T-helper 1 cell (primary cell): ENCODE measurements at places on chromosomes 4 and X.

GRCh38 chr4:3525532-3526430 lies 6.4 kb downstream of the LRPAP1 start:
- DNase-seq: no peak

- no peak for DNase-seq
Observed at GRCh38 chr4:13208558-13209193, 275.5 kb downstream of the RAB28 start.

DNA sequence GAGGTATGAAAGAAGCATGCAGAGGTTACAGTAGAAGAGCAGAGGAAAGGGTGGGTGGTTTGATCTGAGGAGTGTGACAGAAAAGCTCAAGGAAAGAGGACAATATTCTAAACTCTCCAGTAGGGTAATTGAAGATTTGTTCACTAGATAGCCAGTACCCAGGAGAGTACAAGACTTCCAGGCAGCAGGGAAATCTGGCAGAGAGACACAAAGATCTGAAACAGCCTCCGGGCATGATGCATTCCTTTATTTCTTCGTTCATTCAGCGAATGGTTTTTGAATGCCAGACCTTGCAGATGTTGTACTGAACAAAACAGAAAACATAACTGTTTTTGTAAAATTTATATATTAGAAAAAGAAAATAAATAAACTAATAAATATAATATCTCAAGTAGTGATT lies 766.6 kb downstream of the FAT4 start:
- DNase-seq: no peak

DNA sequence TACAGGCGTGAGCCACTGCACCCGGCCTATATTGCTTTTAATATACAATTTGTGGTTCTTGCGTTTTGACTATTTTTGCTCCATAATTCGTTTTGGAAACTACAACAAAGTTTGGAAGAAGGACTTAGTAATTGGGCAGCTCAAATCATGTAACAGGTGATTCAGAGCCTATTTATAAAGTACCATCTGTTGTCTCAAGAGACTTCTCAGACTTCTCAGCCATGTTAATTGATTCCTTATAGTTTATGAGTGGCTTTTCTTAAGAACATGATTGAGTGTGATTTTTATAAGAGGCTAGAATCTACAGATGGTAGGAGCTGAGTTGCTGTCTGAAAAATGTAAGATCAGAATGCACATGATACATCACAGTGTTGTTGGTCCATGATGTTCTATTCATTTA lies 240.2 kb downstream of the ADGRL3 start:
- no peak for DNase-seq

DNA sequence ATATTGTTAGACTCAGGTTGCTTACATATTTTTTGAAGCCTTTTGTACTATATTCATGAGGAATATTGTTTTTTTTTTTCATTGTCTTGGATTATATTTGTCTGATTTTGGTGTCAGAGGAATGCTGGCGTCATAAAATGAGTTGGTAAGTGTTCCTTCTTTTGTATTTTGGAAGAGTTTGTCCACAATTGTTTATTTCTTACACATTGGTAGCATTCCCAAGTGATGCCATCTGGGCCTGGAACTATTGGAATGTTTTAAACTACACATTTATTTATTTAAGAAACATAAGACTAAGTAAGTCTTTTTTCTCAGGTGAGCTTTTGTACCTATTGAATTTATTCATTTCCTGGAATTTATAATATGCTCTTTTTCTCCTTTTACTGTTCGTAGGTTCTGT lies 107.6 kb downstream of the LARP1B start:
- DNase-seq: no peak

- DNase-seq: no peak
Observed at GRCh38 chr4:119788349-119789266, 160.0 kb upstream of the PDE5A start.

- no peak for DNase-seq
Observed at GRCh38 chr4:107366016-107366735, 330.1 kb upstream of the DKK2 start.

- DNase-seq: no peak
Observed at GRCh38 chrX:41553688-41554087, 106.5 kb downstream of the NYX start.

GRCh38 chr4:11900359-11900758 lies 471.7 kb upstream of the HS3ST1 start:
- DNase-seq: no peak

DNA sequence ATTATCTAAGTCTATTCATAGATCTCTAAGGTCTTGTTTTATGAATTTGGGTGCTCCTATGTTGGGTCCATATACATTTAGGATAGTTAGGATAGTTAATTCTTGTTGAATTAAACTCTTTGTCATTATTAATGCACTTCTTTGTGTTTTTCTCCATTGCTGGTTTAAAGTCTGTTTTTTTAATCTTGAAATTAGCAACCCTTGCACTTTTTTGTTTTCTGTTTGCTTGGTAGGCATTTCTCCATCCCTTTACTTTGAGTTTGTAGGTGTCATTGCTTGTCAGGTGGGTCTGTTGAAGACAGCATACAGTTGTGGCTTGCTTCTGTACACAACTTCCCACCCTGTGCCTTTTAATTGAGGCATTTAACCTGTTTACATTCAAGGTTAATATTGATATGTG lies 434.8 kb downstream of the OPHN1 start:
- DNase-seq: no peak

DNA sequence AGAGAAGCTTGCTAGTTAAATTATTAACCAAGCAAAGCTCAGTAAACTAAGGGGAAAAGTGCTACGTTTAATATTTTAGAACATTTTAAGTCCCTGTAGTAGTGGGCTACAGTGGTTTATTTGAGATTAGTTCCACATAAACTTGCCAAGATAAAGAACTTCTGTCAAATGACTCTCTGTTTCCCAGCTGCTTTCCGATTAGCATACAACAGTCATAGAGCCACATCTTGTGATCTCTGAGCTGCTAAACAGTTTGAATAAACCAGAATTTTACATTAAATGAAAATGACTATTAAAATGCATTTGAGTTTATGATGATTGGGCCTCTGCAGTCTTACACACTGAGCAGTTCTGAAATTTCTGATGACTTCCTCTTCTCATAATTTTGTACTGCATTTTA lies 568.5 kb downstream of the IQCM start:
- no peak for DNase-seq

GRCh38 chr4:181166742-181167399 lies 1076.3 kb upstream of the TENM3 start:
- DNase-seq: no peak

DNA sequence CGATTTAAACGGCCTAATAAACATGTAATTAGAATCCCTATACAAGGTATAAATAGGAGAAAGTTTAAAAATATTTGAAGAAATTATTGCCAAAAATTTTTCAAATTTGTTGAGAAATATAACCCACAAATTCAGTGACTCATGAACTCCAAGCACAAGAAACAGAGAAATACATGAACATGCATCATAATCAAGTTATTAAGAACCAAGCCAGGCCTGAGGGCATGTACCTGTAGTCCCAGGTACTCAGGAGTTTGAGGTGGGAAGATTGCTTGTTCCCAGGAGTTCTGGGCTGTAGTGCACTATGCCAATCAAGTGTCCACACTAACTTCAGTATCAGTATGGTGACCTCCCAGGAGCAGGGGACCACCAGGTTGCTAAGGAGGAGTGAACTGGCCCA lies 341.9 kb downstream of the CAMK2D start:
- no peak for DNase-seq

- no peak for DNase-seq
Observed at GRCh38 chrX:71938371-71938770, 27.7 kb downstream of the NHSL2 start.

- DNase-seq: no peak
Observed at GRCh38 chr4:2254665-2255500, 7.0 kb downstream of the MXD4 start.

- no peak for DNase-seq
Observed at GRCh38 chr4:119329835-119330620, 8.1 kb upstream of the FABP2 start.

DNA sequence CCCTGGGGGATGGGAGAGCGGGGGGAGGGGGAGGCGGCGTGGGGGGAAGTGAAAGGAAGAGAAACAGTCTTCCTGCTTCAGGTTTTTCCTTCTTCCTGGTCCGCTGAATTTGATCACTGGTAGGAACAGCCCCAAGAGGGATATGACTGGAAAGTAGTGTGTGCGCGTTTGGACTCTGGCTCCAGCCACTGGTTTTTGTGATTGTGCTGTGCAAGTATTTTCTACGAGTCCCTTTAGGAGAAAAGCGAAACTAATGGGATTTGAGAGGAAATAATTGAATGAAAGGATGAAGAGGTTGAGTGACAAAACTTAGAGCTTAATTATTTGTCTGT lies 836 bp downstream of the PRRG1 start:
- no peak for DNase-seq

DNA sequence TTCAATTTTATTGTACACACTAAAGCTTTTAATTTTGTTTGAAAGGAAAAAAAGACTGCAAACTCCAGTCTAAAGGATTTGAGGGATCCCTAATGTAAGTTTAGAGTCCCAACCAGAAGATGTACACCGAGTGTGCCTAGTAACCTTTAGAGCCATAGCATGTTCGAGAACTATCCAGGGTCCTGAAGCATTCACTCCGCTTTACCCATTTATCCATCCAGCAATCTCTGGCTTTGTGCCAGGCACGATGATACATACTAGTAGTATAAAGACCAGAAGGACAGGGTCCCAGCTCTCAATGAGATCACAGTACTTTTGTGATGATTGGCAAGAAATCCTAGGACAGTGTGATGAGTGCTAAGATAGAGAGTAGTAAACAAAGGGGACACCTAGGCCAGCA lies 168.7 kb downstream of the STK32B start:
- DNase-seq: no peak

GRCh38 chrX:153245288-153245731 lies 66.2 kb downstream of the MAGEA1 start:
- DNase-seq: no peak

DNA sequence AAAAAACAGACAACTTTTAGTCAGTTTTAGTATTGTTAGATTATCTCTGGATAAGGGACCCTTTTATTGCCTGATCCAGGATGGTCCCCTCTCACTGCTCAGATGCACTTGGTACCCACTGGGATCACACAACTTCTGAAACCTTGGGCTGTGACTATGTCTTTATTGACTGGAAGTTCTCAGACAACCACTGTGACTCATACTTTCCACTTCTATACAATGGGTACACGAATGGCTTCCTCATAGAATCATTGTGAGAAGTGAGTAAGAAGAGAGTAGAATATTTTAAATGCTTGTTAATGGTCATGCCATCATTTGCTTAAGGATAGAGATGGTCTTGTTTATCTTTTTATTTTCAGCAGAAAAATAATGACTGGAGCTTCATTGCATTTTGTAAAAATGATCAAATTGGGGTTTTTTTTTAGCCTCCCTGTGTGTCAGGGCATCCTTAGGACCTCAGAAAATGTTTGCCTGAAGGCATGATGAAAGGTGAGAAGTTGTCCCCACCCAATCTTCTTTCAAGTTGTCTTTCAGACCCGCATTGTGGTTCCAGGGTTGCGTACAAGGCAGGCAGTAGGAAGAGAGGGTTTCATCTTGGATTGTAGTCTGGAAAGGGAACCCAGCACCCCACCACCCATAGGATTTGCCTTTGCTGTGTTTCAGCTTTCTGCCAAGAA lies 115.1 kb downstream of the CPEB2 start:
- no peak for DNase-seq

DNA sequence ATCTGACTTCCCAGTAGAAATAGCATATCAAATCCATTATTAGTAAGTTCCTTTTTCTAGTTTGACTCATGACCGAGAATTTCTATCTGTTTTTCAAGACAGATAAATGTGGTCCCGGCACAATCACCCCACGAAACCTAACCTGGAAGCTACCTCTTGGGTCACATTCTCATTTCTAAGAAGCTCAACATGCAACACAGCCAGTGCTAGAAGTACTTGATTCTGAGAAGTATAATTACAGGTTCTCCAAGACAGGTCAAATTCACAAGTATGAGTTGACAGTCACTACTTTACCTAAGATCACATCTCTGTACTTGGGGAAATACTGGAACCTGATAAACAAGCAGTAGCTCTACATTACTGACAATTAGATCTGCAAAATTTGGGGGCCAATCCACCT lies 54.0 kb upstream of the PLAC1 start:
- peak; percentile 10 for DNase-seq

DNA sequence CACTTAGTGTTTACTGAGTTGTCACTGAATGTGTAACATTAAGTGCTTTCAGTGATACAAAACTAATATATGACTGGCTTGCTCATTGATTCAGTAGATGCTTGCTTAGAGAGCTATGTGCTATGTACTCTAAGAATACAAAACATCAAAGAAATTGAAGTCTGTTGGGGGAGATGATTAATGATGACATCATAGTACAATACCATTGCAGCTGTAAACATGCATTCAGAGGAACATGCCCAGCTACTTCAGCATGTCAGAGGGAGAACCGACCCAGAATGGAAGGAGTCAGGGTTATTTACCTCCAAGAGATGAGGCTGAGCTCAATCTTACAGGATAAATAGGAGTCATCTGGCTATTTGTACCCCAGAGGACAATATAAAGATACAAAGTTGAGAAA lies 290.8 kb downstream of the TENM3 start:
- DNase-seq: no peak

- DNase-seq: no peak
Observed at GRCh38 chrX:66012094-66012534, 27.8 kb downstream of the VSIG4 start.

DNA sequence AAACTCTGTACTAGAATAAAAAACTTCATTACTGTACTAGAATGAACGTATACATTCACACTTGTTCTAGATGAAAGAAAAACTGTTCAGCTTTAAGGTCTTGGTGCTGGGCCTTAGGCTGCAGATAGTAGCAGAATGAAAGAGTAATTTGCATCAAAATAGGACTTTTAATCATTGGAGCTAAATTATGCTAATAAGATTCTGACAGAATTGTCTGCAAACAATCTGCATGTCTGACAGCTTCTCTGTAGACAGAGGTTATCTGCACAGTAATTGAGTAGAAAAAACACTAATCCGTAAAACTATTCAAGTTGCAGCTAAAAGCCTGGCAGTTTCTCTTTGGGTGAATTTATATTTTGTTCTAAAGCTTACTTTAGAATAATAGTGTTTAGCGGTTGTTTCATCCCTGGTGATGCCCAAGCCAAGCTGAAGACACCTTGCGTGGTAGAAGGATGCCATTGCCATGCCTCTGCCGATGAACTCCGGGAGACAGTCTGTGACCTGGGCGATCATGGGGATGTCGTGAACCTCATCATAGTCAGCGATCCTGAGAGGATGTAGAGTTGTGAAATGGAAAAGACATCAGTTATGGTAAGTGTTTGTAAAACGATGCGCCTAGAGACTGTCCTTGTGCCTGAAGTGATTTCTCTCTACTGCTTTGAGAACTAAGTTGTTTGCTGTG lies 25.3 kb downstream of the LRP2BP start:
- DNase-seq: no peak

DNA sequence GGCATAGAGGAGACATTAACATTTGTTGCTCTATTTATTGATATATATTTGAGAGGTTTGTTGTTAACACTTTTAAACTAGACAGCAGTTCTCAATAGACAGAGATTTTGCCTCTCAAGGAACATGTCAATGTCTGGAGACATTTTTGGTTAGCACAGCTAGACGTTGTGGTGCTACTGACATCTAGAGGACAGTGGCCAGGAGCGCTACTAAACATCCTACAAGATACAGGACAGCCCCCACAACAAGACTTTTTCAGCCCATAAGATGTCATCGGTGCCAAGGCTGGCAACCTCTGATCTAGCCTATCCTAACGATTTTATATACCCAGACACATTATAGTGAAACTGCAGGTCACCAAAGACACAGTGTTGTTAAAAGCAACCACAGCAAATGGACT lies 18.4 kb upstream of the CTSO start:
- DNase-seq: peak; percentile 3
